ENCODE measurements at places on chromosomes 5 and 9. TPM values are rescaled to one million over a fixed set of nuclear protein-coding genes. Genes with fewer than 3 reads are reported as not detected.

DNA sequence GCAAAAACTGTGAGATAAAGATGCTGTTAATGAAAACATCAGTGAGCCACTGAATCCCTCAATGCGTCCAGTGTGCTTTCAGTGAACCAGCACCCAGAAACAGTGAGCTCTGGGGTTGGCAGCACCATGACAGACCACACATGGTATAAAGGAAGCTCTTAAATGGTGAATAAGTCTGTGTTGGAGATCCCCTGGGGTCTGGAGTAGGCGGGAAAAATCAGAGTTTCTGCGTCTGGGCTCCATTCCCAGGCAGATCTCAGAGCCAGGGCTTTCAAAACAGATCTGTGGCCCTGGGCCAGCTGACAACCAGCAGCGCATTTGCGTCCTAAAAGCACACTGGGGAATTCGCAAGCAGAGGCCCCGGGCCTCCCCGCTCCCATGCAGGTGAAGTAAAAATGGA lies 233.5 kb downstream of the FRMD3 start:
- H3K27me3 ChIP-seq = no peaks in the 10 kb centered on the region
- peak; percentile 87 for DNase-seq
- no peaks in the 10 kb centered on the region for H3K36me3 ChIP-seq
- H3K4me3 ChIP-seq = no peak overlapping the region

Gene GPR151
- total RNA-seq = not detected

Gene TAF11L10
- total RNA-seq = not detected

GRCh38 chr9:4226331-4227250 lies 73.3 kb downstream of the GLIS3 start:
- H3K27ac ChIP-seq = no peak overlapping the region
- H3K27me3 ChIP-seq = no peaks in the 10 kb centered on the region
- H3K4me3 ChIP-seq = no peak overlapping the region
- H3K4me1 ChIP-seq = peaks cover 13% of the 10 kb centered on the region
- DNase-seq = no peak
- no peaks in the 10 kb centered on the region for H3K36me3 ChIP-seq

- H3K27me3 ChIP-seq = no peaks in the 10 kb centered on the region
- no peak overlapping the region for H3K27ac ChIP-seq
- H3K36me3 ChIP-seq = peaks cover 33% of the 10 kb centered on the region
- H3K4me3 ChIP-seq = no peak overlapping the region
Observed at GRCh38 chr9:133098871-133099270, 22.2 kb downstream of the RALGDS start.

GRCh38 chr5:3995954-3996619 lies 400.5 kb downstream of the IRX1 start:
- H3K36me3 ChIP-seq = no peaks in the 10 kb centered on the region
- H3K27ac ChIP-seq = no peak overlapping the region
- no peaks in the 10 kb centered on the region for H3K27me3 ChIP-seq
- H3K4me1 ChIP-seq = no peaks in the 10 kb centered on the region
- DNase-seq = no peak

- H3K4me3 ChIP-seq = no peak overlapping the region
- peak; percentile 94 for DNase-seq
- no peaks in the 10 kb centered on the region for H3K27me3 ChIP-seq
- peak overlapping the region; percentile 25 for H3K27ac ChIP-seq
- H3K36me3 ChIP-seq = peaks cover 5% of the 10 kb centered on the region
- peaks cover 10% of the 10 kb centered on the region for H3K4me1 ChIP-seq
Observed at GRCh38 chr5:76617675-76618074, 5.5 kb downstream of the F2RL2 start.

DNA sequence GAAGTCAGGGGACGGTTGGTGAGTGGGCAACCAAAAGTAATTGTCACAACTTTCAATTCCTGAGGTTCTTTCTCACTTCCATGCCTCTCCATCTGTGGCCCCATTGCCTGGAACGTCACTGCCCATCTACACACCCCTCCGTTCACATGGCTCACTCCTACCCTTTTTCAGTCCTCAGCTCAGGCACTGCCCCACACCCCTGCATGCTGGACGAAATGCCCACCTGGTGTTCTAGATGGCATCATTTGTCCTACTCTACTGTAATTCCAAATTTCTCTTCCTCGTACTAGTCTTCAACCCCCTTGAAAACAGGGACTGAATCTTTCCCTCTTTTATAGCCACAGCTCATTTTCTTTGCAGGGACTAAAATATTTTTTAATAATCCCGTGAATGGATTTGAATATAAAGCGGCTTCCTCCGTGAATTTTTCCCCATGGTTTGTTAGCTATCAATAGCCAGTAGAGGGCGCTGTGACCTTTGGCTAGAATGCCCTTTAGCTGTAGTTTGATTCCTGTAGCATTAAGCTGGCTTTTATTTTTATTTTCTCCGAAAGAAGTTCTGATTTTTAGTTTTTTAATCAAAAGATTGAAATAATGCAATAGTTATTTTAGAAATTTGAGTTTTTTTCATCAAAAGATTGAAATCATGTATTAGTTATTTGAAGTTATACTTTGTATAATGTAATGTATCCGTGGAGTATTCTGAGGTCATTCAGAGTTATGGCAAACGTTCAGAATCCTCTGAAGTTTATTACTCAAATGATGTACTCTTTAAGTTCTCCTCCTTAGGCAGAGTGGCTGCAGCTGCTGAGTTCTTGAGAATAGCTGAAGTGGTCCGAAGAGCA lies 232.1 kb downstream of the SH3GL2 start:
- H3K4me1 ChIP-seq = no peaks in the 10 kb centered on the region
- H3K27me3 ChIP-seq = no peaks in the 10 kb centered on the region
- H3K36me3 ChIP-seq = no peaks in the 10 kb centered on the region
- no peak overlapping the region for H3K4me3 ChIP-seq

Gene PCDHA9
- total RNA-seq = 0.26 TPM

Gene TAF1L
- total RNA-seq = under 0.01 TPM

DNA sequence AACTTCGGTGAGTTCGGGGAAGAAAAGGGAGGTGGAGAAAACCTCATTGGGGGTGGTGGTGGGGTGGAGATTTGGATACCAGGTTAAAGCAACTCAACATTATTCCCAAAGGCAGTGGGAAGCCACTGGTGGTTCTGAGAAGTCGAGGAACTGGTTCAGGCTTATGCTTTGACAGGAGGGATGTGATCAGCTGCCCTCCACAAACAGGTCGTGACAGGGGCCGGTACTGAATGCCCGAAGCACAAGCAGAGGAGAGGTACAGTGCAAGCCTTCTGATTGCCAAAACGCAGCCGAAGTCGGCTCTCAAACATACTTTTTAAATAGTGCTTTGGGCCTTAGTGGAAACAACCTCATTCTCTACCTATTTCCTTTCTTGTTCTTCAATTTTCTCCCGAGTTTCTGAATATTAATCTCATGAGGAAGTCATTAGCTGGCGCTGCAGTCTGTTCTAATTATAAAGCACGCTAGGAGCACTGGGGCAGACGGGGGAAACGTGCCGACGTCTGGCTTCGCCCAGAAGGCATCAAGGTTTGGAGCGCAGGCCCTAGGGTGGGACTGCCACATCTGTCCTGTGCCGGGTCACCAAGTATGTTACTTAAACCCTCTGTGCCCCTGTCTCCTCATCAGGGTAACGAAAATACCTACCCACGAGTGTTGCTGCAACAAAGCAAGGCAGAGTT lies 27.3 kb downstream of the SHB start:
- H3K27ac ChIP-seq = no peak overlapping the region
- H3K27me3 ChIP-seq = no peaks in the 10 kb centered on the region
- no peak for DNase-seq

DNA sequence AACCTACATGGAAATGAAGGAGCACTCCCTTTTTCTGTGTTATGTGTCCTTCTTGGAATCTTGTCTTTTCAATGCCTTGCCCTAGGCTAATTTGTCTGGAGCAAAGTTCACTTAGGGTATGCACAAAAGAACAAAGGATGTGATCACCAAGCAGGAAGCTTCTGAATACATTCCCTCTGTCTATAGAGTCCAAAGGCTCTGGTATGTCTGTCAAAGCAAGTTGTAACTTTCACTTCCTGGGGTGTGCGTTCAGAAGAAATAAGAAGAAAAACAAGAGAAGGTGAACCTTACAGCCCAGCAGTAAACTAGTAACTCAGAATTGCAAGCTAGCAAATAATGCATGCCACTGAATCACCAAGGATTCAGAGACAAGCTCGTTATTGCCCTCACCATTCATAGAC lies 31.7 kb upstream of the CDH6 start:
- no peaks in the 10 kb centered on the region for H3K36me3 ChIP-seq
- no peak overlapping the region for H3K4me3 ChIP-seq
- no peaks in the 10 kb centered on the region for H3K4me1 ChIP-seq

DNA sequence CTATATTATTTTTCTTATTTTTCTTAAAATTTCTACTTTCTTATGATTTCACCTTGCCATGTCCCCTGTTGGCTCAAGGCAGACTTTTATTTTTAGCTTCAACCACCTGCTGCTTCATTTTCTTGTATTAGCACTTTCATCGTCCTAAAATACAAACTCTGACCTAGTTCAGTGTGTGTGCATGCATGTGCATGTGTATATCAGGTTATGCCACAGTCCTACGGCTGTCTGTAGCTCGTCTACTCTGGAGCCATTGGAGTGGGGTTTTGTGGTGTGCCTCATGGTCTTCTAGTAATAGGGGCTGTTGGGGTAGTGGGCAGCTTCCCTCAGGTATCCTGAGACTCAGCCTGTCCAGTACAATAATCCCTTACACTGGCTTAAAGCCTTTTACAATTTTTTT lies 13.4 kb upstream of the SPINK1 start:
- DNase-seq = no peak
- H3K36me3 ChIP-seq = no peaks in the 10 kb centered on the region
- H3K4me3 ChIP-seq = no peak overlapping the region
- no peak overlapping the region for H3K27ac ChIP-seq
- H3K27me3 ChIP-seq = no peaks in the 10 kb centered on the region

DNA sequence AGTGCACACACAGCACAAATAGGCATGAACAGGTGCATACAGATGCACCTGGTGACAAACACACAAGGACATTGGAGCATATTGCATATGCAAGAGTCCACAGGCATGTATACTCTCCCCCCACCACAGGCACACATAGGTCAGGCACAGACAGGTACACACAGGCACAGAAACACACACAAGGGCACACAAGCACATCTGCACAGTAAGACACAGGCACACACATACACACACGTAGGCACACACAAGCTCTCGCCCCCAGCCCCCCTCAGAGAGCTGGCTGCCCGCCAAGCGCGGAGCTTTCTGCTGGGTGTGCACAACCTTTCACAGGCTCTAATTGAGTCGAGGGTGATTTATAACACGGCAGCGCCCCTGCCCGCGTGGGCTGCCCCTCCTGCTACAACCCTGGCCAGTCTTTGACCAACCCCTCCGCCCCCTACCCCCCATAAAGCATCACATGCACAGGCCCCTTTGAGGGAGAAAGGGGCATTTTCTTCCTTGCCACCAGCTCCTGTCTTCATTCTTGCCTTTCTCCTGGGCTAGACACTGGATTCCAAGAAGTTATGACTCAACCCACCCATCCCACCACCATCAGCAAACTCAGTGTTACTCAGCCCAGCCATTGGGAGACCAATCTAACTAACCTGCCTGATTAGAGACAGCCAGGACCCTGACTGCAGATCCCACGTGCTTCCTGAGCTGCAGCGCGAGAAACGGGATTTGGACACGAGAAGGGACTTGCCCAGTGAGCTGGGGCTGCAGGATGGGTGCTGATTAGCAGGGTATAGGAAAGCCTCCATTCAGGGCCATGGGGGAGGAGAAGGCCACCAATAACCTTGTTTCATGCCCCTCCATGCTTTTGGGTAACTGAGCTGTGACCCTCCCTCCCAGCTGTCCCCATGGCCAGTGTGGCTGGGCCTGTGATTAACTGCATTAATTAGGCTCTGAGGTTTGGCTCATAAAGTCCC lies 42.8 kb upstream of the PSD2 start:
- no peak overlapping the region for H3K27ac ChIP-seq
- DNase-seq = no peak
- peaks cover 40% of the 10 kb centered on the region for H3K27me3 ChIP-seq
- peaks cover under 1% of the 10 kb centered on the region for H3K4me1 ChIP-seq
- H3K36me3 ChIP-seq = no peaks in the 10 kb centered on the region

- no peaks in the 10 kb centered on the region for H3K36me3 ChIP-seq
- peaks cover 9% of the 10 kb centered on the region for H3K4me1 ChIP-seq
- peak; percentile 39 for DNase-seq
- H3K4me3 ChIP-seq = peak overlapping the region; percentile 28
- H3K27ac ChIP-seq = no peak overlapping the region
Observed at GRCh38 chr9:127741831-127742434, 6.8 kb upstream of the TOR2A start.

Gene CAPSL
- total RNA-seq = 0.33 TPM

GRCh38 chr9:101477214-101477613 lies 41.6 kb upstream of the ALDOB start:
- DNase-seq = no peak
- H3K27ac ChIP-seq = no peak overlapping the region
- H3K4me3 ChIP-seq = no peak overlapping the region

Gene ANKRD18A
- total RNA-seq = not detected

- no peaks in the 10 kb centered on the region for H3K27me3 ChIP-seq
- DNase-seq = no peak
- no peak overlapping the region for H3K27ac ChIP-seq
- H3K4me1 ChIP-seq = no peaks in the 10 kb centered on the region
- no peak overlapping the region for H3K4me3 ChIP-seq
Observed at GRCh38 chr9:90046317-90046861, 441.6 kb downstream of the GADD45G start.

- no peak overlapping the region for H3K4me3 ChIP-seq
- H3K4me1 ChIP-seq = no peaks in the 10 kb centered on the region
- no peaks in the 10 kb centered on the region for H3K36me3 ChIP-seq
Observed at GRCh38 chr5:15021266-15022046, 149.9 kb upstream of the ANKH start.

DNA sequence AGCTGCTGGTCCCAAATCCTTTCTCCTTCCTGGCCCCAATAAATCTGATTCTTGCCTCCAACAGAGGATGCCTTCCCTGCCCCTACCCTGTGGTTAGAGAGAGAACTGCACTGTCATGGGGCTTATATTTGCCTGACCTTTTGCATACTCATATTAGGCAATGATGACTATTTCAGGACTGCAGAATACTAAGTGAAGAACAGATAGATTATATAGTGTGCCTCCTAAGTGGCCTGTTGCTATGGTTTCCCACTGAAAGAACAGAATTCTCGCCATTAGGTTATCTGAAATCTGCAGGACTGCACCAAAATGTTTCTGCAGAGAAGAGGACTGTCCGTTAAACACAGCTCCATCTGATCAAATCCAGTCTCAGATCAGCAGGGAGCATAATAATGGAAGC lies 87.3 kb upstream of the CCNG1 start:
- peak; percentile 52 for DNase-seq
- no peaks in the 10 kb centered on the region for H3K36me3 ChIP-seq
- H3K27me3 ChIP-seq = no peaks in the 10 kb centered on the region
- H3K4me3 ChIP-seq = no peak overlapping the region
- no peaks in the 10 kb centered on the region for H3K4me1 ChIP-seq
- no peak overlapping the region for H3K27ac ChIP-seq

Gene NREP
- total RNA-seq = 86.0 TPM

Gene HTR4
- not detected for total RNA-seq

- H3K4me3 ChIP-seq = peak overlapping the region; percentile 43
- no peak overlapping the region for H3K27ac ChIP-seq
- peaks cover 11% of the 10 kb centered on the region for H3K36me3 ChIP-seq
- H3K4me1 ChIP-seq = peaks cover 5% of the 10 kb centered on the region
Observed at GRCh38 chr9:107491081-107492053, 1.8 kb upstream of the KLF4 start.

Gene CDH6
- total RNA-seq = 9.8 TPM

All from fibroblast of lung (primary cell).